ENCODE measurements at places on chromosomes 1 and 21. TPM values are rescaled to one million over a fixed set of nuclear protein-coding genes. Genes with fewer than 3 reads are reported as not detected.

The GBP7 gene
- not detected for total RNA-seq

The SLAMF7 gene
- total RNA-seq = 1.6 TPM

The PAPPA2 gene
- total RNA-seq = 0.01 TPM

The CDC42BPA gene
- 8.2 TPM for total RNA-seq

The DEPDC1 gene
- total RNA-seq = 16.1 TPM

The WDR26 gene
- total RNA-seq = 34.7 TPM

The NUF2 gene
- total RNA-seq = 33.2 TPM

The HES2 gene
- total RNA-seq = 4.0 TPM

The ZNF648 gene
- total RNA-seq = not detected

The CLSTN1 gene
- 64.2 TPM for total RNA-seq

The RABGGTB gene
- 68.5 TPM for total RNA-seq

The RGS13 gene
- total RNA-seq = not detected

The TMEM61 gene
- 0.33 TPM for total RNA-seq

The EVA1C gene
- 43.8 TPM for total RNA-seq

The WRAP73 gene
- 21.7 TPM for total RNA-seq

The BRWD1 gene
- total RNA-seq = 10.4 TPM

The NHLH1 gene
- 0.48 TPM for total RNA-seq

The BOLA1 gene
- 30.0 TPM for total RNA-seq

The ANKRD34A gene
- total RNA-seq = 0.11 TPM

The CD52 gene
- not detected for total RNA-seq

The LEPROT gene
- total RNA-seq = 39.9 TPM

The CFHR2 gene
- not detected for total RNA-seq

The EXTL1 gene
- total RNA-seq = 0.04 TPM

The TMPRSS3 gene
- total RNA-seq = 0.14 TPM

The MORC3 gene
- 5.6 TPM for total RNA-seq

The CD1D gene
- total RNA-seq = not detected

The HMGCS2 gene
- not detected for total RNA-seq

The RNU1-4 gene
- total RNA-seq = not detected

The TTC34 gene
- total RNA-seq = 0.04 TPM

The EDARADD gene
- total RNA-seq = 3.4 TPM

The CCDC181 gene
- 0.10 TPM for total RNA-seq

The PLCH2 gene
- 0.33 TPM for total RNA-seq

The AGO3 gene
- 6.2 TPM for total RNA-seq

The FAM131C gene
- total RNA-seq = 18.6 TPM

The FTCD gene
- 0.12 TPM for total RNA-seq

The UBE2U gene
- not detected for total RNA-seq

The HSD3B1 gene
- total RNA-seq = not detected

The BECN2 gene
- total RNA-seq = not detected

The ST6GALNAC5 gene
- not detected for total RNA-seq

The VCAM1 gene
- total RNA-seq = 0.08 TPM

The TP73 gene
- 0.65 TPM for total RNA-seq

The TDRD5 gene
- 0.06 TPM for total RNA-seq

The CD53 gene
- total RNA-seq = not detected

Measured in A549 treated with CORT108297 at 1 μM for 4 hours (cell line).